ENCODE measurements at places on chromosomes 4 and X.

DNA sequence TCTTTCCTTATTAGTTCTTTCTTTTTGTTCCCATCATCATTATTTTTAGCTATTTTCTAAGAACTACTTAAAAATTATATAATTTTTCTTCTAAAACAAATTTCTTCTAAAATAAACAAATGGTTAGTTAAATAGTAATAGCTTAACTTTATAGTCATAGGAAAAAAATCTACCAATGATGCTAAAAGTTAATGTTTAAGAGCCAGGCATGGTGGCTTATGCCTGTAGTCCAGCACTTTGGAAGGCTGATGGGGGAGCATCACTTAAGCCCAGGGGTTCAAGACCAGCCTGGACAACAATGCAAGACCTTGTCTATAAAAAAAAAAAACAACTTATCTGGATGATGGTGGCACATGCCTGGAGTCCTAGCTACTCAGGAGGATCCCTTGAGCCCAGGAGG lies 127.1 kb upstream of the ANXA3 start:
- DNase-seq = no peak

DNA sequence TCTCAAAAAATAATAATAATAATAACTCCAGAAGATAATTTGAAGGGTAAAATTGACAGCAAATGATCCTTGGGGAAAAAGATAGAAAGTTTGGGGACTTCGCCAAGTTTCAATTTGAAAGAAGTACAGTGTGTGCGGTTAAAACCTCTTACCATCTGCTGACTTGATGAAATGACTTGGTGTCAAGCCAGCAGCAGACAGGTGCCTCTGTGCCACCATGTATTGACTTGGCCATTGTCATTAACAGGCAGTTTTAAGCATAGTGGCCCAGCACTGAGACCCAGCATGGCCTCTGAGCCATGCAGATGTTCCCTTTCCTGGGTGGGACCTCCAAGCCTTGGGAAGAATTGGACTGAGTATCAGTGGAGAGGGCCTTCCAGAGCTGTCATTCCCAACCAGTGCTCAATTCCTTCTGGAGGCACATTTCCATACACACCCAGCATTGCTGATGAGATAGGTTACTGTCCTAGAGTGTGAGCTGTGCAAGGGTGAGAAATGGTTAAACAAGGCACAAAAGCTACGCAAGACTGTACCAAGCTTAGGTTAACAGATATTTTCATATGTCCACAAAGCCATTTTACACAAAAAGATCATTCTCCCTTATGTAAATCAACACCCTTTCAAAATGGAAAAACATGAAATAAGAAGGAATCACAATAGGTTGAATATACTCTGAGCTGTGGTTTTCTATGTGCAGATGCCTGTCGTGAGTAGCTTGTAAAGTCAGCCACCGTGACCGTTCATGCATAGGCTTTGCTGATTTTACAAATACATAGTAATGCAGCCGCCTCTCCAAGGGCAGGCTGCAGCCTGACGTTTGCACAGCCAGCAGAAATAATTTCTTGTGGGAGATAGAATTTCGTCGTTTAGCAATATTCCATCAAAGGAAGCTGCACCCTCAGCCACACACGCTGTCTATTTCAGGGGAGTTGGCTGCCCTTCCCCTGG lies 59.4 kb upstream of the FBXW7 start:
- DNase-seq = peak; percentile 32

DNA sequence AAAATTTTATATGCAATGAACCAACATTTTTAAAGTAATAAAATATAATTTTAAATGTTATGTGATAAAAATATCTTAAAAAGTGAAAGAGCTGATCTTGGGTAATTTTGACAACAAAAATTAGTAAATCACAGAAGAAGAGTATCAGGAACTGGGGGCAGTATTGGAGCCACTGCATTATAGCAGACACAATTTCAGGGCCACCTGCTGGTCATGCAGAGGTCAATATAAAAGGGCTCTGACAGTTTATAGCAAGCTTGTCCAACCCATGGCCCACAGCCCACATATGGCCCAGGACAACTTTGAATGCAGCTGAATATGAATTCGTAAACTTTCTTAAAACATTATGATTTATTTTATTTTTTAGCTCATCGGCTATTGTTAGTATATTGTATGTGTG lies 13.0 kb upstream of the LEF1 start:
- peak; percentile 36 for DNase-seq

DNA sequence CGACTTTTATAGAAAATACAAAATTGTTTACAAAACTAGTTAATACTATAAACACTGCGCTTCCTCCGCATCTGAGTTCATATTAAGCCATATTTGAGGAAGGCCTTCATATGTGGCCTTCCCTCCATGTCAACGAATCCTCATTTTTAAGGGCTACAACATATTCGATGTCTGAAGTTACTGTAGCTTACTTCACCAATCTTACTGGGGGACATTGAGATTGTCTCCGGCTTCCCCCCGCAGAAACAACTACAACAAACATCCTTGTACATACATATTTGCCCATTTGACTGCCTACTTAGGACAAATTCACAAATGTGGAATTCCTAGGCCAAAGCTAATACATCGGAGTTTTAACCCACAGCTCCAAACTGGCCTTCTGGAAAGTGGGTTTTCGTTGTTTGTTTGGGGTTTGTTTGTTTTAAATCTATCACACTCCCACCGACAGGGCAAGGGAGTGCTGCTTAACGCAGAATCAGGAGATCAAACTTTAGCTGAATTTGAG lies 581 bp upstream of the FAM114A1 start:
- DNase-seq = peak; percentile 31

DNA sequence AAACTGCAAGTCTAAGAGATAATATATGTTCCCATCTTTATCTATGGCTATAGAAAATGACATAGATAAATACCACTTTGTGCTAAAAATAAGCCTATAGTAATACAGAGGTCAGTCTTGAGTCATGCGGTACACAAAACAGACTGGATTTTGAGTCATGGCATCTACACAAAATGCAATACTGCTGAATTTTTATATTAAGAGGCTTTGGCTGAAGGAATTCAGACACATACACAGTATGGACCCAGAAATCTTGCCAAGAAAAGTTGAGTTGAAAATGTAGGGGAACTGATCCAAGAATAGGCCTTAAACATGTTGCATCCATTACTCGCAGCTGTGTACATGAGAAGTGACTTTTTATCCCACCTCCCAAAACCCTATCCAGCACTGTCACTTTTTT lies 184.4 kb downstream of the TENM3 start:
- no peak for DNase-seq

- no peak for DNase-seq
Observed at GRCh38 chrX:10198254-10198653, 41.5 kb downstream of the CLCN4 start.

DNA sequence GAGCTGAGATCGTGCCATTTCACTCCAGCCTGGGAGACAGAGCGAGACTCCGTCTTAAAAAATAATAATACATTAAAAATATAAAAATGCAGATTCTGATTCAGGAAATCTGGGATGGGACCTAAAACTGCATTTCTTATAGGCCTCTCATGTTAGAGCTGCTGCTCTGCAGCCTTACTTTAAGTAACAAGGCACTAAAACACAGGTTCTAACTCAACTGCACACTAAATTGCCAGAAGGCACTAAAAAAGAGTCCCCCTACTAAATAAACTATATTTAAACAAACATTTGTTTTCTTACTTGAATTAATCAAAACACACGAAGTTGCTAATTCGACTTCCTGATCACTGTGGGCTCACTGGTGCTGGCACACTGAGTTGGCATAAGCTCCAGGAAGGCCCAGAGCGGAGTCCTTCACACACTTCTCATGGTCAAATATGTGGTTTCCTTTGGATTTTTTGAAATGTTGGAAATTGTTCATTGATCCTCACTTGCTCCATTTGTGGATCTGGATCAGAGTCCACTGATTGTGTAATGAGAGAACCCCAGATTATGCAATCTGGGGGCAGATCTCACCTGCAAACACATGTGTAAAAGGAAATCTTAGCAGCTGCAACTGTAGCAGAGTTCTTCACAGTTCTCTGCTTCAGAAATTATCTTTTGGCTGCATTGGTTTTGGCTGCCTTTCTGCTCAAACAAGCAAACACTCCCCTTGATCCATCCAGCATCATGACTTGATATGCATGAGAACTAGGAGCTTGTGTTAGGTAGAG lies 59.3 kb downstream of the AFF1 start:
- no peak for DNase-seq

DNA sequence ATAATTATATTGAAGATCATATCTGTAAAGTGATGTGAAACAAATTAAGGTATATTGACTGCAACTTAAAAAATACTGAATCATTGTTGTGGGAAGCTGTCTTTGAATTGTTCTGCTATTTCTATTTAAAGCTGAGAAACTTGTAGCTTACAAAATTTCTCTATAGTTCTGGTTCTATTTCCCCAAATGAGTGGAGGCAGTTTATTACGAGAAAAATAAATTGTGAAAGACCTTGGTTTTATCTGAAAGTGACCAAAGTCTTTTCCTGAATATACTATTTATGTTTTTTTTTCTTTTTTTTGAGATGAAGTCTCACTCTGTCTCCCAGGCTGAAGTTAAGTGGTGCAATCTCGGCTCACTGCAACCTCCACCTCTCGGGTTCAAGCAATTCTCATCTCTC lies 165.4 kb downstream of the SH3BGRL start:
- DNase-seq = no peak

DNA sequence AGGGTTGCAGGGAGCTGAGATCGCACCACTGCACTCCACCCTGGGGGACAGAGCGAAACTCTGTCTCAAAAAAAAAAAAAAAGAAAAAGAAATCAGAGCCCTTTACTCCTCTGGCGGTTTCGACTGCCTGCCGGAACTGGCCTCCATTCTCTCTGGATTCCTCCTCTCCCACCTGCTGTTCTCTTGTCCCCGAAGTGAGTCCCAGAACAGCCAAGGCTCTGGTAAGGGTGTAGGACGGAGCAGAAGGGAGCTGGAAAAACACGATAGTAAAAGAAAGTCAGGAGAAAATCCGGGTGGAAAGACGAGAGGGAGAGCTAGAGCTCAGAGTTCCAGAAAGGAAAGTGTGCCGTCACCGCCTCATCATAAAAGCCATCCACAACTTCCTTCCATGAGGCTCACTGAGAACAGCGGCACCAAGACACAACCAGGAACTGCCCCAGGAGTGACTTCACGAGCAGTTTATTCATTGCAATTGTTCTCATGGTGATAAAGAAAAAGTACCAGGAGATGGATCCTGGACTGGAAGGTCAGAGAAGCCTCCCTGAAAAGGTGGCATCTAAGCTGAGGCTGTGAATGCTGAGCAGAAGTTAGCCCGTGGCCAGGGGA lies 12.3 kb downstream of the TLR3 start:
- DNase-seq = no peak

DNA sequence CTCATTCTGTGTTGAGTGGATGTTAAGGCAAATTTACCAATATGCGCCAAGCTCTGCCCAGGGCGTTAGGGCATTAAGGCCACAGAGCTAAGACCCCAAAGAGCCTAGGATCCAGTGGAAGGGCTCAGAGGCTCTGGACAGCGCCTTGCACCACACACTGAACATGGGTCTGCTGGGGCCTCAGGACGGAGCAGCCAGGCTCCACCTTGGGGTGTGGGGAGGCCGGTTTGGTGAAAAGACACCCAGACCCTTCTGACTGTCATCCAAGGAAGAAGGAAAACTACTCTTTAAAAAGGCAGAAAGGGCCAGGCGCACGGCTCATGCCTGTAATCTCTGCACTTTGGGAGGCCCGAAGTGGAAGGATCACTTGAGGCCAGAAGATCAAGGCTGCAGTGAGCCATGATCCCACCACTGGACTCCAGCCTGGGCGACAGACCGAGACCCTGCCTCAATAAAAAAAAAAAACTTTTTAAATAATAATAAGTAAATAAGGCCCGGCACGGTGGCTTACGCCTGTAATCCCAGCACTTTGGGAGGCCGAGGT lies 1.3 kb upstream of the MRFAP1 start:
- DNase-seq = no peak

GRCh38 chrX:110046001-110046400 lies 43.1 kb downstream of the TMEM164 start:
- no peak for DNase-seq

- no peak for DNase-seq
Observed at GRCh38 chr4:155693015-155693663, 26.5 kb downstream of the GUCY1A1 start.

- no peak for DNase-seq
Observed at GRCh38 chrX:120315776-120316175, 4.5 kb upstream of the TMEM255A start.

DNA sequence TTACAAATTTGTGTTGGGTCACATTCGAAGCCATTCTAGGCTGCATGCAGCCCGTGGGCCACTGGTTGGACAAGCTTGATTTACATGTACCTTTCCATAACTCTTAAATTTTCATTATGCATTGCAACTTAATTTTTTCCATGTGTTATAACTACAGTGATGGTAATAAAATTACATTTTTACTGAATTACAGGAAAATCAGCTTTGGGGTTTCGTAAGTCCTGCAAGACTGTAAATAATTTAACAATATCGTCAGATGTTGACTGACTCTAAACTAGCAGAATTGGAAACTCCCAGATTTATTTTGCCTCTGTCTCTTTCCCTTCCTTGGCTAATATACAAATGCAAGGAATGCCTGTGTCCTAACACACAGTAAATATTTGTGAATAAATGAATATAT lies 88.0 kb upstream of the RAPGEF2 start:
- no peak for DNase-seq

DNA sequence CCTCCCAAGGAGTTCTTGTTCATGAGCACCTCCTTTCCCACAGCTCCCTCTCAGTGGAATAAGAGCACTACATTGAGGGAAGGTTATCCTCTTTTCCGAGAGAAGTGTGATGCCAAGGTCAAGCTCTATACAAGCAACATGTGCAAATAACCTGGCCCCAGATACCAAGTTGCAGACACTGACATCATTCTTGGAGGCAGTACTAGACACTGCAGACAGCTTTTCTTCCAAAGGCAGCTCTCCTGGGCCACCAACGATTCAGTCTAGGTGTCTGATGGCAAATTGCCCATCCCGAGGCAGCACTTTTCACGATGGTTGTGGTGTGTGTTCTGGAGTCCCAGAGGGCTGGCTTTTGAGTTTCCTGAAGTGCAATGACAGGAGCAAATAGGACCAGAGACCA lies 384.9 kb downstream of the TLL1 start:
- DNase-seq = no peak

- no peak for DNase-seq
Observed at GRCh38 chr4:7721984-7722551, 217.6 kb downstream of the AFAP1 start.

- no peak for DNase-seq
Observed at GRCh38 chr4:151721466-151721865, 39.3 kb downstream of the GATB start.

DNA sequence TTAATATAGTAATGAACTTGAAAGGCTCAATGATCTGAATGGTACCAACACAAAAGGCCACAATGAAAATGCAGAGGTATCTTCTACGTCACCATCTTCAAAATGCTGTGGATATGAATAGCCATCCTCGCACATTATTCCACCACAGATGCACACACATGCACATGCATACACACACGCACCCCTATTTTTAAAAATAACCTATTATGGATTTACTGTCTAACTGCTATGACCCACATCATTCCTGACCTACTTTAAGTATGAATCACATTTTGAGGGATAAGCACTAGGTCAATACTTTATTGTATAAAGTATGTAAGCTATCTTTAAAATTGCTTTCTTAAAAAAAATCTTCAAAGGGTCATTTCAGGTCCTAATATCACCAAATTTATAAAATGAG lies 24.4 kb upstream of the CORIN start:
- no peak for DNase-seq

Measured in GM20000 (cell line).